ENCODE measurements at places on chromosomes 5 and 9.

DNA sequence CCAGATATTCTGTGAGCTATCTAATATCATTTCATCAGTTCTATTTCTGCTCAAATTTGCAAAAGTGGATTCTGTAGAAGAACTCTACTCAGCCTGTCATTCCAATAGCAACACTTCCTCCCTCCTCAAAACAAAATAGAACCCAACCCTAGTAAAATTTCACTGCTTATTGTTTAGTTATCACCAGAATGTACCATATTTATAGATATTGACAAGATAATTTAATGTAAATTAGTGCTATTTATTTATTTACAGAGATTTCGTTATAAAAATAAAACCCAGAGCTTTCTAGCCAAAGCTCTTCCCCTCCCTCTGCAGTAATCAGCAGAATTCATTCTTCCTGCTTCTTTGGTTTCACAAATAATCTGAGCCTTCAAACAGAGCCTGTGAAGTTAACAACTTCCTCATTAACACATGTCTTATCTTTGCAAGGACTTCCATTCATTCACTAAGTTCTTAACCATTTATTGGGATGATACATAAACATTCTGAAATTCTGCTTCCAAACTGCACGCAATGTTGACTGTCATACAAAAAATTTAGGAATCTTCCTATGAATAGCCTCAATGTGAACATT, 73.7 kb upstream of the PJA2 start:
- DNase-seq: no peak

DNA sequence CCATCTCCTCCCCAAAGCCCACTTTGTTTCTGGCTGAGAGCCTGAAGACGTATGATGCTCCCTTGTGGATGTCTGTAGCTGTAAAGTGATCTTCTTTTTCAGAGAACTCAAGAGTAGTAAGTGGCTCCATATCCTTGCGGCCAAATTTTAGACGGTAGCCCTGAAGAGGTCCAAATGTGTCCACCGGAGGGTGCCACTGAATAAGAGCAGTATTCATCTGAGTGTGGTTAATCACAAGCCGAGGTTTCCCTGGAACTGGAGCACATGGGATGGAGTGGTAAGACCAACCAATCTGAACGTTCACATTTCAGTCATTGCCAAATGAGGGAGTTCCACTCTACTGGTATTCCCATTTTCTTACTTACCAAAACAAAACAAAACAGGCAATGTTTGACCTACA, 686.5 kb upstream of the DMAC1 start:
- peak; percentile 23 for DNase-seq

- DNase-seq: peak; percentile 73
These were observed 2.5 kb downstream of the FST start for GRCh38 chr5:53482717-53483638.

GRCh38 chr5:142548739-142549275, 137.1 kb downstream of the FGF1 start:
- DNase-seq: peak; percentile 88

DNA sequence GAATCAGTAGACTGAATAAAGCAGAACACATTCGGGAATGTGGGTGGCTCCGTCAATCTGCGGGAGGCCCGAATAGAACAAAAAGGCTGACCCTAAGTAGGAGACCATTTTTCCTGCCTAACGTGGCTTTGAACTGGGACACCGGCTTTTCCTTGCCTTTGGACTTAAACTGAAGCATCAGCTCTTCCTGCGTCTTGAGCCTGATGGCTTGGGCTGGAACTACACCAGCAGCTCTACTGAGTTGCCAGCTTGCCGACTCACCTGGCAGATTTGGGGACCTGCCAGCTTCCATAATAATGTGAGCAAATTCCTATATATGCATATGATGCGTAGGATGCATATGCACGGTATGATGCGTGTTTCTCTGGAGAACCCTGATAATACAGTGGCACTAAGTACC, 111.3 kb downstream of the DAPK1 start:
- no peak for DNase-seq

Data from H7 (cell line).